Activated CD4-positive, alpha-beta T cell treated with anti-CD3 and anti-CD28 coated beads, Interleukin-2, amount 10 ng/mL, durations not matched to agents 24 days and 14 days (primary cell): ENCODE measurements at places on chromosomes 2 and 18. TPM values are rescaled to one million over a fixed set of nuclear protein-coding genes. Genes with fewer than 3 reads are reported as not detected.

GRCh38 chr2:222052934-222053367 lies 245.8 kb downstream of the PAX3 start:
- no peak for DNase-seq

- peak; percentile 49 for DNase-seq
These were observed 10.8 kb downstream of the SPR start for GRCh38 chr2:72897785-72898584.

GRCh38 chr2:138122891-138123290 lies 158.6 kb downstream of the HNMT start:
- DNase-seq: no peak

Gene ACKR3
- total RNA-seq: 0.58 and 0.64 TPM in 2 replicates

DNA sequence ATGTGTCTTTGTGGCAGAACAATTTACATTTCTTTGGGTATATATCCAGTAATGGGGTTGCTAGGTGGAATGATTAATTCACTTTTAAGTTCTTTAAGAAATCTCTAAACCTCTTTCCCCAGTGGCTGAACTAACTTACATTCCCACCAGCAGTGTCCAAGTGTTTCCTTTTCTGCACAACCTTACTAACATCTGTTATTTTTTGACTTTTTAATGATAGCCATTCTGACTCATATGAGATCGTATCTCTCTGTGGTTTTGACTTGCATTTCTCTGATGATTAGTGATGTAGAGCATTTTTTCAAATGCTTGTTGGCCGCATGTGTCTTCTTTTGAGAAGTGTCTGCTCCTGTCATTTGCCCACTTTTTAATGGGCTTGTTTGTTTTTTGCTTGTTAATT lies 43.1 kb upstream of the PTH2R start:
- DNase-seq: no peak

Gene CCDC102B
- 0.58 and 1.1 TPM in 2 replicates for total RNA-seq

Gene SLC5A7
- total RNA-seq: not detected in 2 replicates

DNA sequence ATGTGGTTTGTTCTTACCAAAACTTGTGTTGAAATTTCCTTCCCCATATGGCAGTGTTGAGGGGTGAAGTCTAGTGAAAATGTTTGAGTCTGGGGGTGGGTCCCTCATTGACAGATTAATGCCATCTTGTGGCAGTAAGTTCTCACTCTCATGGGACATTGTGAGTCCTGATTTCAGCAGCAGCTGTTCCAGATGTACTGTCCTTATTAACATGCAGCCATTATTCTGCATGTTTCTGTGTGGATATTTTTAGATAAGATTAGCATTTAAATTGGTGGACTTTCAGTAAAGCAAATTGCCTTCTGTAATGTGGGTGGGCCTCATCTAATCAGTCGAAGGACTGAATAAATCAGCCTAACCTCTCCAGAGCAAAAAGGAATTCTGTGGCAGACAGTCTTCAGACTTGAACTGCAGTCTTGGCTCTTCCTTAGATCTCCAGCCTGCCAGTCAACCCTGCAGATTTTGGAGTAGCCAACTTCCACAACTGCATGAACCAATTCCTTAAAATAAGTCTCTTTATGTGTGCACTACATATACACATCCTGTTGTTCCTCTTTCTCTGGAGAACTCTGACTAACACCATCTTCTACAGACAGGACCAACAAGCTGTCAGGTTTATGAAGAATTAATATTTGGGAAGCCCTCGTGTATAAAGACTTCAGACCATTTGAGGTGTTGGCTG lies 138.7 kb upstream of the ZNF516 start:
- DNase-seq: no peak

GRCh38 chr18:62196980-62197379 lies 9.9 kb downstream of the RELCH start:
- DNase-seq: no peak

DNA sequence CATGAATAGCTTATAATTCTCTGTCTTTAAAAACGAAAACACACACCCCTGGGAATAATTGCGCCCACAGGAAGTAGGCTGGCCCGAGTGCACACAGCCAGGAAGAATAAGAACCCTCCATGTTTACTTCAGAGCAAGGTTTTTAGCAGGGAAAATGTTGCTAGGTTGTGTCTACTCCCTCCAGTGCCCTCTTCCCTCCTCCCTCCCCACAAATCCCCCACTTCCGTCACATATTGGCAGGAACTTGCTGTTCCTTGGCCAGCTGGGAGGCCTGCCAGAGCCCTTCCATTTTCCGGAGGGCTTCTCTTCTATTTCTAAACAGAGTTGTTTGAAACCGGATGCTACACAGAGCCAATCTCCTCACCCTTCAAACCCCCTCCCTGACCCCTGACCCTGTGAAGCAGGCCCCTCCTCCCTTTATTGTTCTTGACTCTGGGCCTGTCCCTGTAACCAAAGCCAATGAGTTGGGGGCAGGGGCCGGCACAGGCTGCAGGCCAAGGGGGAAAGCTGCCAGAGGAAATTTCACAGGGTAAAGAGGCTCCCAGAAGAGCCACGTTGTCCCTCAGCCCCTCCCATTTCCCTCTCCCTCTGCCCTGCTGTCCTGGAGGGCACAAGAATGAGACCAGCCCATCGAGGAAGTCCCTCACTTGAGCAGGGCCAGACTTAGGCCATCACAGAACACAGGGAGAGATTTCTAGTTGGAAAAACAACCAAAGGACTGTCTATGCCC lies 49.8 kb upstream of the LGALSL start:
- no peak for DNase-seq

DNA sequence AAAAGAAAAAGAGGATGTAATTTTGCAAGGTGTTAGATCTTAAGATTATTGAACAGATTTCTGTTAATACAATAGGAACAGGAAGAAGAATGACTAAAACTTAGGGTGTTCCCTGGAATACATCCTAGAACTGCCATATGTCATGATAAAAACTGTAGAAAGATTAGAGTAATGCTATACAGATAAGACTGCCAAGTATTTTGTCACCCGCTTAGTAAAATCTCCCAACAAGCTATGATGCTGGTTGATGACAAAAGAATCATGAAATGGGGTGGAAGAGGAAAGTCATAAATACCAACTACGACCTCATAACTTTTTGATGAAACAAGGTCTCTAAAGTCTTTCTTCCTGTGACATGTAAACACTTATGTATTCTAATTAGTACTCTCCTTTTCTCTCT lies 163.6 kb upstream of the COL3A1 start:
- no peak for DNase-seq

DNA sequence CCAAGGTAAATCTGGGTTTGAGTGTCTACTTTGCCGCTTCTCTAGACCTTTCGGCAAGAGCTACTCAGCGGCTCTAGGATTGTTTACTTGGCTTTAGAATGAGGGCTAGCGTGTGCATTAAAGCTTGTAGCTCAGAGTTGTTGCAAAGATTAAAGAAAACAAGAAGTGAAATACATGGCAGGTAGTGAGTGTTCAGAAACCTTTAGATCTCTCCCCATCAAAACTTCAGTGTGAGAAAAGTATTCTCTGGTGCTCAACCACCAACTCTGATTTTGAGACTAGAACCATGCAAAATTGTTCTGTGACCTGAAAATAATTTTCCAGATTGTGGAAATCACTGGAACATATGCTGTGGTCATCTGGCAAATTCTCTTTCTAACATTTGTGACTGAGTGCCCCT lies 512.0 kb downstream of the CMPK2 start:
- DNase-seq: no peak

Gene EVA1A
- total RNA-seq: not detected in 2 replicates

GRCh38 chr2:102141970-102142828 lies at the start of gene IL1R1:
Gene IL1R1, plus strand, starts transcription at chr2:102142746. Its CDS starts 14,979 bp downstream, at chr2:102157725.
- peak; percentile 61 for DNase-seq

Gene SMC6
- total RNA-seq: 31.4 and 34.9 TPM in 2 replicates

DNA sequence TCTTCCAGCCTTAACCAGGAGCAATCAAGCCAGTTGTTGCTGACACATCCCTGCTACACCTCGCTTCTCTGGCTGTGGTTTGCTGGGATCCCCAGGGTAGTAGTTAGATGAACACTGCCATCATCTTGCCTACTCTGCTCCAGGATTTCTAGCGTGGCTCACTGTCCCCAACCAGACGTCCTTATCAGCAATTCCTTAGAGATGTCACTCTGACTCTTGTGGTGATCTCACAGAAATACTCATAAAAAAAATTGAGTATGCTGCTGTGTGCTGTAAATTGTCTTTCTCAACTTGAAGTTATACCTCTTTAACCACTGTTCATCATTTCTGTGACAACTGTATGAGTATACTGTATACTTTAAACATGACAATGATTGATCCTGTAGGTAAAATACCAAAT lies 63.2 kb downstream of the PLCL1 start:
- DNase-seq: no peak

Gene CD207
- total RNA-seq: not detected in 2 replicates

Gene LIPG
- 0.57 and 0.82 TPM in 2 replicates for total RNA-seq

Gene ARHGEF33
- 0.09 TPM in 1 of 2 replicates, not detected in the other for total RNA-seq

- DNase-seq: no peak
These were observed 18.5 kb downstream of the CCDC88A start for GRCh38 chr2:55401124-55401523.

DNA sequence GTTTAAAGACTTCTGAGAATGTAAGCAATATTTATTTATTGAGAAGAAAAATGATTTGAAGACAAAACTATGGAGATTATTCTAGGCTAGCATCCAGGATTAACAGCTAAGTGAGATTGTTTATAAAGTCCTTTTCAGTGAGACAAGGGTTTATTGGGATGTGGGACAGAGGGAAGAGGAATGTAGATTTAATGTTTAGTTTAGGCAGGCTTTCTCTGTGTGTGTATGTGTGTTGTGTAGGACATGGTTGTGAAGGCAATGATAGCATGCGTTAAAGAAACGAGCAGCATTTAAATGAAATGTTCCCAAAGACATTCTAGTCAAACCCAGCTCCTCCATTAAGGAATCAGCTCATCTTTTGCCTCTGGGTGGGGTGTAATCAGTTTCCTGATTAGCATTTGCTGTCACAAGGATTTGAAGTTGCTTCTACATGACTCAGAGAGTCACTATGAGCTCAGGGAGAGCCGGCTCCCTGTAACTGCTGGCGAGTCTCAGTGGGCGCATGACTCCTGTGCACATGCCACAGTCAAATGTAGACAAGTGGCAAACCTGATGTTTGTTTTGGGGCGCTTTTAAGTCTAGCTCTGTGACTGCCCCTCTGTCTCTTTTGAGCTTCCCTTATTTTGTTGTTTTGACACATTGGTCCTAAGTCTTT lies 442.2 kb upstream of the CELF4 start:
- DNase-seq: no peak

DNA sequence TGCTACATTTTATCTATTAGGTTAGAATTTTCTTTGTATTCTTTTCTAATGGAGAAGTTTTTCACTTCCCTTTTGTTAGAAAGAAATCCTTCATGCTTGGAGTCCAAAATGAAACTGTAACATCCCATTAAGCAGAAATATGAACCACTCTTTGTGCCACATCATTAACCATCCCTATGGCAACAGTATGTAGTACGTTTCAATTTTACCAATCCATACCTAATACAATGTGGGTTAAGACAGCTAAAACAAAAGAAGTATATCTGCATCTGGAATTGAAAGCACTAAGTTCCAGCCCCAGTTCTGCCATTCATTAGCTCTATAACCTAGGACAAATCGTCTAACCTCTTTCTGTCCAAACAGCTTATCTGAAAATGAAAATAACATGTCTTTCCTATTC lies 409.2 kb upstream of the SPHKAP start:
- no peak for DNase-seq

Gene IL1RL1
- 0.54 and 0.84 TPM in 2 replicates for total RNA-seq

Gene SCN7A
- not detected in 2 replicates for total RNA-seq

Gene DLGAP1
- 0.99 and 1.5 TPM in 2 replicates for total RNA-seq

Gene DES
- total RNA-seq: not detected in 2 replicates

DNA sequence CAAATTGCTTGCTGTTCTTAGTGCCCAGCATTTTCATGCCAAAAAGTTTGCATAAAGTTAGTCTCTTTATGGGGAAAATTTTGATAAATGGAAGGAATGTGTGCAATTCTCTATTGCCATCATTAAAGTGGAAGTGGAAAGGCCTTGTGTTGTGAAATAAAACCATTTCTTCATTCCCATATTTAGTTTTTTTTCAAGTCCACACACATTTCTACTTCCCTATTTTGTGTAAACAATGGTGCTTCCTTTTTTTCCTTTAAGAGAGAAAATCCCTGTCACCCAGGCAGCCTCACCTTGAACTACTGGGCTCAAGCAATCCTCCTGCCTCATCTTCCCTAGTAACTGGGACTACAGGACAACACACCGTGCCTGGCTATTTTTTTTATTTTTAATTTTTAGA lies 42.3 kb upstream of the NCOA1 start:
- no peak for DNase-seq

DNA sequence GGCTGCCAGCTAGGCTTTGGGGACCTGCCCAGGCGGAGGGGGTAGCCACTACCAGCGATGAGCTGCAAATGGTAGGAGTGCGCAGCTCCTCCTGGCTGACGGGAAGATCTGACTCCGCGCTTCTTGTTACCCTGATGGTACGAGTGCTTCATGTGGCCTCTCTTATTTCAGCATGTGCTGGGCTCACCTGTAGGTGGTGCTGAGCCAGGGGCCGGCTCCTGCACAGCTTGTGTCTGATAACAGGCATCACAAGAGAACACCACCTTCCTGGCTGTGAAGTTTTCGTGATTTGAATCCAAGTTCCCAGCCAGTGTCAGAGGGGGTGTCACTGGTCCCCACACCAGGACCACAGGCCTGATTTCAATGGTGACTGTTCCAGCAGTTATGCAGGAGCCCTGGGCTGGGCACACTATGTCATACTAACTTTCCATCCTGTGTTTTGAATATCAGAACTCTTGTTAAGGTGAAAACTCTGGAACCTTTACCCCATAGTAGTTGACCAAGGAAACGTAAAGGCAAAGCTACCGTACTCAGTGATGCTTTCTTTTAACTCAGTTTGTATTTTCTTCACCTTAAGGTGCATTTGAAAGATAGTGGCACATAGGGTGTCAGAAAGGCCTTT lies 28.0 kb downstream of the APCDD1 start:
- DNase-seq: no peak

Gene FAM110C
- total RNA-seq: 0.33 and 0.47 TPM in 2 replicates

- DNase-seq: no peak
These were observed 229.1 kb upstream of the FN1 start for GRCh38 chr2:215664847-215665525.

- DNase-seq: no peak
These were observed 86.7 kb upstream of the RANBP2 start for GRCh38 chr2:108632332-108633160.

Gene ITGA4
- 106 and 109 TPM in 2 replicates for total RNA-seq

DNA sequence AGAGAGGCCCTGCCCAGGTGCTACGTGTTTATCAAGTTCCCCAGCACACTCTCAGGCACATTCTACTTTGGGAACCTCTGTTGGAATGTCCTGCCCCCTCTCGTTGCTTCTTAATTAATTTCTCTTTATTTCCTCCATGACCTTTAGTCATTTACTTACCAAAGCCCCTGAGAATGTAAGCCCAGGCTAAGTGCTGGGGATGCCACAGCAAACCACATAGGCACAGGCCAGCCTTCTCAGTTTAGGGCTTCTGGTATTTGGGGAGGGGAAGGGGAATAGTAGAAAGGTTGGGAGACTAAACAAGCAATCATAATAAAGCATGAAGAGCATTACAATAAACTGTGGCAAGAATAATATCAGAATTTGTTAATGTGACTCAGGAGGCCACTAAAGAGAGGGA lies 85.7 kb downstream of the EVA1A start:
- no peak for DNase-seq

GRCh38 chr2:16430846-16431245 lies 234.8 kb downstream of the CYRIA start:
- no peak for DNase-seq
